ENCODE measurements at places on chromosomes 6 and 20.

- DNase-seq, result no peak
Observed at GRCh38 chr6:75882734-75883133, 133.7 kb downstream of the MYO6 start.

GRCh38 chr6:158972241-158973233 lies 27.5 kb downstream of the RSPH3 start:
- DNase-seq, result no peak

- no peak for DNase-seq
Observed at GRCh38 chr6:61887423-61887822, 398.6 kb downstream of the KHDRBS2 start.

DNA sequence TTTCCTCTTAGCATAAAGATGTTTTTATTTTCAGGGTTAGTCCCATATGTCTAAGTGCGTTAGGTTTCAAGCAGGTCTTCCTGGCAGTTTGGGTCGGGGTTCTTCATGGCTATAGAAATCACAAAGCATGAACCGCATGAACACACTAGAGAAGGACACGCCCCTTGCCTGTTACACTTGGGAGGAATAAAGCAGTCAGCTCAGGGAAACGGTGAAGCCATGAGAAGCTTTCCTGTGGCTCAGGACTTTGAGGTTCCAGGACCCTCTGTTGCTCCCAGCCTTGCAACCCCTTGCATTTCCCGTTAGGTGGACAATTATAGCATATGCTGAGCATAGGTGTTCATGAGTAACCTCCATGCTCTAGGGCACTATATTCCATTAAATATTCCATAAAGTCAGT lies 96.7 kb downstream of the SYCP2 start:
- DNase-seq, result no peak

- DNase-seq, result no peak
Observed at GRCh38 chr6:143823548-143823947, 19.6 kb upstream of the LTV1 start.

DNA sequence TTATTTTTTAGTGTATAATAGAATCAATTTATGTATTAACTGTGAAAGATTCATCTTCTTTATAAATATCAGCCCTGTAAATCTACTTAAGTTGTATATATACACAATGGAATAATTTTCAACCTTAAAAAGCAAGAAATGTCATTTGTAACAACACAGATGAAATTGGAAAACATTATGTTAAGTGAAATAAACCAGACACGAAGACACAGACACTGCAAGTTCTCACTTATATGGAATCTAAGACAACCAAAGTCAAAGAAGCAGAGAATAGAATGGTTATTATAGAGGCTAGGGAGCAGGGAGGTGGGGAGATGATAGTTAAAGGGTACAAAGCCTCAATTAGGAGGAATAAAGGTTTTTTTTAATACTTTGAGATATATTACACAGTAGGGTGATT lies 1404.4 kb downstream of the HACE1 start:
- no peak for DNase-seq

DNA sequence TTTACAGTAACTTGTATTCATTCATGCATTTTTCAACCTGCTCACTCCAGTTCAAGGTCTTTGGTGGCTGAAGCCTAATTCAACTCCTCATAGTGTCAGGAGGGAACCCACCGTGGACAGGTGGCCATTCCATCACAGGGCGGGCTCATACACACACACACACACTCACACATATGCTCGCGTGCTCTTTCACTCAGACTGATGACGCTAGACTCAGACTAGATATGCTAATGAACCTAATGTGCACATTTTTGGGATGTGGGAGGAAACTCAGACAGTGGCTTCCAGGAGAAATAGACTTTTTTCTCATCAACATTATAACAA lies 56.7 kb downstream of the TRIM27 start:
- DNase-seq, result no peak

DNA sequence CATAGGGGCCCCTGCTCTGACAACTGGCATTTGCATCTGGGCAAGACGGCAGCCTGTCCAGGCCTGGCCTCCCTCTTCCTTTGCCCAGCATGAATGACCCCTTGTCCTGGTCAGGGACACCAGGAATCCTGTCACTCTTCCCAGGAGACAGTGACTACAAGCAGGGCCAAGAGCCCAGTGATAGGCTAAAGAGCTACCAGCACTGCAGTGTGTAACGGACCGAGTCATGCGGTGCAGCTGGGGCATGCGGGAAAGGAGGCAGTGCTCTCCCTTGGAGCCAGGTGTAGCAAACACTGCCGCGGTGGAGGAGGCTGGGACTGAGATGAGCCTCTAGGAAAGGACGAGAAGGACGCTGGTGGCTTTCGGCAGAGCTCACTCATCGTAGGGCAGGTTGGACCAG lies 38.7 kb upstream of the DSP start:
- no peak for DNase-seq

DNA sequence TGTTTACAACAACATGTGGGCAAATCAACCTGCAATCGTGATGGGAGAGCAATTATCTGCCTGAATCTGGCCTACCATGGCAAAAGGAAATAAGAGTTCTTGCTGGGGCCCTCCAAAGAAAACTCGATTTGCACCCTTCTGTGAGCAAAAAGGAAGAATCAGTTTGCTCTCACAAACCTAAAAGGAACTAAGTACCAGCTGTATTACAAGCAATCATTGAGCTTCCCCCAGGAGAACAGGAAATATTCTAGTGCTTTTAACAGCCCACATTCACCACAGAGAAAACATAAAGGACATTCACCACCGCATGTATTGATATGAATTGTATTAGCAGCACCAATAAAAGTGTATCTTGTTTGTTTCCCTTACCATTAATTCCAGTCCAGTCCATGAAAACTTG lies 75.0 kb downstream of the MBOAT1 start:
- DNase-seq, result no peak

DNA sequence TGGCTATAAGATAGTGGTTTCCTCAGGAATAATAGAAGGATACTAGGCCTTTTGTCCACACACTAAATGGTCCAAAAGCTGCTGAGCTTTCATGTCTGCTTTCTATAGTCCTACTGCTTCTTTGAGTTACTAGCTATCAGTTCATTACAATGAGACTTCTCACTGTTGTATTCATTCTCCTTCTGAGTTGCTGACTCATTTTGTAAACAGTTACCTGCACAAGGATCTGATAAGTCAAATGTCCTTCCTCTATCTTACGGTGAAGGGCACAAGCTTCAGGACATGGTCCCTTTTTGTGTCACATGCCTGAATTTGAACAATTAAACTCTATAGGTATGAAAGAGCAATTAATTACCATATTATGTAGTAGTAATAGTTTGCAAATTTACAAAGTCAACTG lies 90.5 kb downstream of the MAN1A1 start:
- DNase-seq, result no peak

DNA sequence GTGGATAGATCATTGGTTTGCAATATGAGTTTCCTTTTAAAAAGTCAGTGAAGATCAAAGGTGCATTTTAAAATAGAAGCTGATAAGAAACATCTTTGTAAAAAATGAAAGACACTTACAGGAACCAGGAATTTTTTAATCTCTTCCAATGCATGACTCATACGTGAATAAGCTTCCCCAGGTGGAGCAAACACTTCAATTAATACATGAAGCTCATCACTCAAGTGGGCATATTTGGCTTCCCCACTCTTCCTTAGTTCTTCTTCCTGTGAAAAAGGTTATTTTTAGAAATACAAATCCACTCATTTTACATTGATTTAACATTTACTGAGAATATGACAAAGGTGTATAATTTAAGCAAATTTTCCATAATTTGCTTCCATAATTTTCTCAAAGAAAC lies 308.1 kb downstream of the KHDRBS2 start:
- DNase-seq, result no peak

- DNase-seq, result no peak
Observed at GRCh38 chr20:3406481-3407039, 909 bp downstream of the DNAAF9 start.

DNA sequence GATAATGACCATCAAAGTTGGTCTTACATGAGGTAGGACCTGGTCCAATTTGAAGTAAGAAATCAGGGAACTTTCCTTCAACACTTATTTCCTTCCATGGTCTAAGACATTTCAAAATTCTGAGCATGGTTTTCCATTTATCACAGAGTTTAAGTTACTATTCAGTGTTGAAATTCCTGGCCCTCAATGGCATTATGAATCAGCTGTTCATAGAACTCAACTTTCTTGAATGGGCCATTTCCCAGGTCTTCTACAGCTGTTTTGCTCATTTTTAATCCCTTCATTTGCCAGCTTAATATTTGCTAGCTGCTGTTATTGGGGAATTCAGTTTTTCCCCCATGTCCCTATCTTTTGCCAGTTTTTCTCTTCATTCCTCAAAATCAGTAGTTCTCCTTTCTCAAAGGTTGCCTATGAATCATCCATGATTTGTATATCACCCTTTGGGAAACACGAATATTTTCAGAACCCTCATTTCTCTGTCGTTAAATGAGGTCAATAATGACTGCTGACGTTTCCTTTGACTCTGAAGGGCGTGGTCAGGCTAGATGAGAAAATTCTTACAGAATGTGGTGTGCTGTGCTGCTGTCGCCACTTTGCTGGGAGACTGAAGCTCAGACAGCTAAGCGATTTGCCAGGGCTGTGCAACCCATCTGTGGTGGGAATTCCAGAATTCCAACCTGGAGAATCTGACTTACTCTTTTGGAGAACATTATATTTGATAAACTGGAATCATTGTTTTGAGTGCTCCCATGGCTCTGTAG lies 216.5 kb upstream of the FLRT3 start:
- DNase-seq, result no peak

DNA sequence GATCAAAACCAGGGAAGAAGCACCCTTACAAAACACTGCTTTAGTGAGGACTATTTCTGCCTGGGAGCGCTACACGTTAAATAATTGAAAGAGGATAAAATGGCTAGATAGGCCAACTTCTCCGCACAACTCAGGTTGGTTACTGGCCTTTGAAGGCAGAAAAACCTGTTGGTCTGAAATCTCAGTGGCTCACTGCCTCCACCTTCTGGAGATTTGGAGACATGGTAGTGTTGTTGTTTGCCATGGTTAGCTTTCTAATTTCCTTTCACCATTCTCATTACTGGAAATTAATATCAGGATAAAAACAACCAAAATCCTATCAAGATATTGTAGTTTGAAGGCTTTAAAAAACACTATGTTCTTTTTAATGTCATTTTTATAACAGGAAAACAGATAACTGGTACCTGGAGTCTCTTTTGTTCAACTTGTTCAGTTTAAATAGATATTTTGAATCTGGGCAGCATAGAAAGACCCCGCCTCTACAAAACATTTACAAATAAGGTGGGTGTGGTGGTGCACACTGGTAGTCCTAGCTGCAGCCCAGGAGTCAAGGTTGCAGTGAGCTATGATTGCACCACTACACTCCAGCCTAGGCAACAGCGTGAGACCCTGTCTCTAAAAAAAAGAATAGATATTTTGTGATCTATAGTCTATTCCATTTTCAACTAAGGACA lies 27.5 kb upstream of the BCLAF1 start:
- DNase-seq, result no peak

- DNase-seq, result no peak
Observed at GRCh38 chr20:24955045-24955444, 6.0 kb downstream of the CST7 start.

DNA sequence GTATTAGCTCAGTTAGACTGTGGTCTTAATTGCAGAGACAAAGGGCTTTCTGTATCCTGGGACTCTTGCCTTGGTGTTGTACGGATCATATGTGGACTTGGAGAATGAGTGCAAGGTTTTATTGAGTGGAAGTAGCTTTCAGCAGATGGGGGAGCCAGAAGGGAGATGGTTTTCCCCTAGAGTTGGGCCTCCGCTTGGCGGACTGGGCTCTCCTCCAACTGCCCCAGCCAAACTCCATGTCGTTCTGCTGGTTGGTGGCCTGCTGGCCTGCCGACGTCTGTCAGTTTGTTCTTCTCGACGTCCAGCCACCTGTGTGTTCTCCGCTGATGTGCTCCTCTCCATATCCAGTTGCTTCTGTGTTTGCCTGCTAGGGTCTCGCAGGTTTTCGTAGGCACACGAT lies 189.5 kb upstream of the FLRT3 start:
- no peak for DNase-seq

- no peak for DNase-seq
Observed at GRCh38 chr20:19609642-19610223, 148.3 kb upstream of the RIN2 start.

DNA sequence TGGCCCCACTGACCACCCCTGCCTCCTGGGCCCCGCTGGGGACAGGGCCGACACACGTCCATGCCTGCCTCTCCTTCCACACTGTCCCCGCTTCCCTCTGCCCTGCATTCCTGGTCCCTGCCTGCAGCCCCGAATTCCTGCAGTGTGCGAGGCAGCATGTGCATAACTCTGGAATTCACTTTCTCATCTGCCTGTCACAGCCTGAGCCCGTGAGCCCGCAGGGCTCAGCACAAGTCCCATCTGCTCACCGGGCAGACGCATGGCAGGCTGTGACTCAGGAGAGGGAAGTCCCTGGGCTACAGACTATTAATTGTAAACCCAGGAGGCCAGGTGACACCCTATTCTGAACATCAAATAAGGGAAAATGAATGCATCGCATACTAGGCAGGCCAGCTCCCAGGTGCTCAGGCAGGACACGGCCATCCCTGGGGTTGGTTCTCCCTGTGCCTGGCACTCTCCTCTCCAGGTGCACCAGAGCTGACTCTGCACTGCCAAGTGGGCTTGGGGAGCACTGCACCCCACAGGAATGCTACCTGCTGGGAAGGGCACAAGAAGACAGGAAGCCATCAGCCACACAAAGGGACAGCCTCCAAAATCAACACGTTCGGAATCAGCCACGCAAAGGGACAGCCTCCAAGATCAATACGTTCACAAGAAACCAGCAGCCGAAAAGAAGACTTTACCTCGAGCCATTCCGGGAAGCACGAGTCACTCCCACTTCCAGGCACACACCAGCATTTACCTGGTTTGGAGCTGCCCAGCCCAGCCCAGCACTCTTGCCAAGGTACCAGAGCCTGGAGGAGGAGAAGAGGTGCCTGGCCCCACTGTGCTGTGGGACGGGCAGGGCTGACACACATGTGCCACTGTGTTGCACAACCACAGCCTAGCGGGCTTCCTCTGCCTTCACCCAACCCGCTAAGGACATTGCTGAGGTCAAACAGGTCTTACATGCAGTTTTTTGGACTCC lies 65.9 kb downstream of the DLL1 start:
- no peak for DNase-seq

- DNase-seq, result no peak
Observed at GRCh38 chr6:123529058-123529457, 107.7 kb downstream of the TRDN start.

DNA sequence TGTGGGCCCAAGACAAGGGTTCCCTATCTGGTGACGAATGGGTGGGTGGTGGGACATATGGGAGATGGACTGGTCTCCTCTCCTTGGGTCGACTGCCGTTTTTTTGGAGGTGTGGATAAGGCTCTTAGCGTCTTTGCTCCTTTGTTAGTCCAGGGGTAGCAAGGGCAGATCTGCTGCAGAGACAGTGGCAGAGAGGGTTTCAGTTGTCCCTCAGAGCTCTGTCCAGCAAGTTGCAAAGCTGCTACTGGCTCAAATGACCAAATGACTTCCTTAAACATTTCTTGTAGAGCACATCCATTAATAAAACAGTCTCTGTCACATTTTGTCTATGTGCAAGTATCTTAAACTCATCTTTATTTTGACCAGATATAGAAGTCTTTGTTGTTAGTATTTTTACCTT lies 508.0 kb upstream of the ADGRB3 start:
- DNase-seq, result no peak

GRCh38 chr6:40960742-40961430 lies 78.1 kb downstream of the UNC5CL start:
- no peak for DNase-seq

- DNase-seq, result no peak
Observed at GRCh38 chr20:24778585-24779031, 170.5 kb upstream of the CST7 start.
